BJ (cell line): ENCODE measurements at places on chromosomes 5 and 9.

GRCh38 chr5:43363445-43364152, 48.6 kb downstream of the CCL28 start:
- no peak for DNase-seq

- no peak for DNase-seq
Measured at GRCh38 chr5:128318691-128319090, 219.4 kb downstream of the FBN2 start.

GRCh38 chr9:92324889-92325268, 271 bp downstream of the NOL8 start:
- DNase-seq = no peak

DNA sequence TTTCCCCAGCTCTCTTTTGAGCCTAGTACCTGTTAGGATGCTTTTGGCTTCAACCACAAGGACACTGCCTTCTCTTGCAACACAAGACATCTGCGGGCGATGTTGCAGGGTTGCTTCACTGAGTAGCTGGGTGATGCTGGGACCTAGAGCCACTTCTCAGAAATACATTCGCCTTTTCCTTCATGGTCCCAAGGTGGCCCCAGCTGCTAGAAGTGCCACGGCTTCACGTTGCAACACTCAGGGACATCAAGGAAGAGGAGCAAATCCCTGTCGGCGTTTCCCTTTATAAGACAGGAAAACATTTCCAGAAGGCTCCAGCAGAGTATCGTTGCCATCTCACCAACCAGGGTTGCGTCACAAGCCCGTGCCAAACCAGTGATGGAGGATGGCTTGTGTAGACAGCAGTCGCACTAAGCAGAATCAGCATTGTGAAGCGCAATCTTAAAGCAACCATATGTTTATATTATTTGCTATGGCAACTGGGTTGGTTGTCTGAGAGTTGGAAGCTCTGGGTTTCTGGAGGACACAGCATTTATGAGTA, 62.7 kb downstream of the ANKRD33B start:
- DNase-seq = no peak

GRCh38 chr9:81468084-81468595, 221.2 kb downstream of the TLE1 start:
- no peak for DNase-seq

GRCh38 chr5:138844125-138844461, 31.0 kb downstream of the LRRTM2 start:
- no peak for DNase-seq

- DNase-seq = no peak
Measured at GRCh38 chr9:27924502-27924901, 351.2 kb upstream of the C9orf72 start.

DNA sequence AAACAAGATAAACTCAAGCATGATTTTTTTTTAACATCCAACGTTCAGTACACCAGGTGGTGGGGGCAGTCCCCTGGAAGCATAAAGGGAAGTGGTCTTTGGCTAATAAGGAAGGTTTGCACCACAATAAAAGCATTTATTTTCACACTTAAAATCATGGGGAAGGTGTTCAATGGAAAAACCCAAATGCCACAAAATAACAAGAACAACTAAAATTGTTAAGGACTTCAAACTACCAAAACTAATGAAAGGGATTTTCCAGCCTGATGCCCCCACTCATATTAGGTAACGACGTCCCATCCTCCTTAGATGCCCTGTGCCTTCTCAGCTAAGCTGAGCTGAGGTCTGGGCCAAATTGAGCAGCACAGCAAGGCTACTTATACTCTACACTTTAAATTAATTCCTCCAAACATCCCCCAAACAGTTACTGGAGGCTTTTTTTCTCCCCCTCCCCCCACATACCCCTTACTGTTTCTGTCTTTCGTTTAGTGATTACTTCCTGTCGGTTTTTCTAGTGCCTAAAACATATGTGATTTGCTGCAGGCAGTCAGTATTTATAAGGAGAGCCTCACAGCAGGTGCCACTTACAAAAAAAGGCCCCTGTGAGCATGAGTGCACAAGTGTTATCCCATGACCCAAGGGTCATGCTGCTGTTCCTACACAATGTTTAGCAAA, 259.7 kb upstream of the ZNF608 start:
- DNase-seq = no peak

GRCh38 chr5:178149199-178149932, 4.3 kb downstream of the NHP2 start:
- no peak for DNase-seq

DNA sequence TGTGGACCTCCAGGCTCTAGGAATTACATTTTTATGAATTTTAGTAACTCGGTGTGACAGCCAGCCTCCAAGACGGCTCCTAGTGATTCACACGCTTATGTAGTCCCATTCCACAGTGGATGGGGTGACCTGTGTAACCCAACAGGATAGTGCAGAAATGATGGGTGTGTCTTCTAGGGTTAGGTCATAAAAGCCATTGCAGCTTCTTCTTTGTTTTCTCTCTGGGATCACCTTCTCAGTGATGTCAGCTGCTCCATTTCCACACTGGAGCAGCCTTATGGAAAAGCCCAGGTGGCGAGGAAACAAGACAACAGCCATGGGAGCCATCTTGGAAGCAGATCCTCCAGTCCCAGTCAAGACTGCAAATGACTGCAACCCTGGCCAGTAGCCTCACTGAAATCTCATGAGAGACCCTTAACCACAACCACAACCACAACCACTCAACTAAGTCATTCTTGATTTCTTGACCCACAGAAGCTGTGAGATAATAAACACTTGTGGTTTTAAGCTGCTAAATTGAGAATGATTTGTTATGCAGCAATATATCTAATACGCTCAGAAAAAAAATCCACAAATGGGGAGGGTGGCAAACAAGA, 5.1 kb upstream of the GNPDA1 start:
- DNase-seq = no peak

DNA sequence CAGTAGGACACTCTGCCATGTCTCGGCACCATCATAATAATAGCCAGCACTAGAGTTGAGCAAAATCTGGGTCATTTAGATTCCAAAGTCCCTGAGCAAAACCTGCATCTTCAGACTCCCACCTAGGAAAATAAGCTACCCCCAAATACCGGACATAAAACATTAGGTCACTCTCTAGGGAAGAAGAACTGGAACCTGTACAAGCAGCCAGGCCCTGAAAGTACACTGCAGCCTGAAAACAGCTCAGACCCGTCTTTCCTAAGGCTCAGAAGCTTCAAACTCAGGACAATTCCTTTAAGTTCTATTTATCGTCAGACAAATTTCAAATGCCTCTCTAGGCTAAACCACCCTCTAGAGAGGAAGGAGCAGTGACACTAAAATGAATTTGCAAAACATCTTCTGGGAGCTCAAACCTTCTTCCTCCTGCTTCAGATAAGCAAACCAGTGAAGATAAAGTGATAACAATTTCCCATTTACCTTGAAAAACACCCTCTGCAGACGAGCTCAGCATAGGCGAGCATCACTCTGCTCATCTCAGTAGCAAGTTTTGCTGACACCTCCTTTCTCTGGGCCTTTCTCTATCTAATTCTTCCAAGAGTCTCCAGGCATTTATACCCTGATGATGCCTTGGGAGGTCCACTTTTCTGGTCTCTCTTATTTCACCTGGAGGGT, 34.0 kb downstream of the ADAM19 start:
- no peak for DNase-seq

DNA sequence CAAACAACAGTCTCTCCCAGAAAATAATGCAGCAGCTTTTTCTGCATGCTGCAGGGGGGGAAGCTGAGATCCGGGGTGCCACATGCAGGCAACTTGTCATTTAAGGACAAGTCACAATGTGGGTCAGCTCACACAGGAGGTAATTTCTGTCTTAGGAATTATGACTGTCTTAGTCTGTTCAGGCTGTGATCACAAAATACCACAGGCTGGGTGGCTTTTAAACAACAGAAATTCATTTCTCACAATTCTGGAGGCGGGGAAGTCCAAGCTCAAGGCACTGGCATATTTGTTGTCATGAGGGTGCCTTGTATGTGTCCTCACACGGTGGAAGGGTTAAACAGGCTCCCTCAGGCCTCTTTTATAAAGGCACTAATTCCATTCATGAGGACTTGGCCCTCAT, 127.7 kb downstream of the DIRAS2 start:
- no peak for DNase-seq

DNA sequence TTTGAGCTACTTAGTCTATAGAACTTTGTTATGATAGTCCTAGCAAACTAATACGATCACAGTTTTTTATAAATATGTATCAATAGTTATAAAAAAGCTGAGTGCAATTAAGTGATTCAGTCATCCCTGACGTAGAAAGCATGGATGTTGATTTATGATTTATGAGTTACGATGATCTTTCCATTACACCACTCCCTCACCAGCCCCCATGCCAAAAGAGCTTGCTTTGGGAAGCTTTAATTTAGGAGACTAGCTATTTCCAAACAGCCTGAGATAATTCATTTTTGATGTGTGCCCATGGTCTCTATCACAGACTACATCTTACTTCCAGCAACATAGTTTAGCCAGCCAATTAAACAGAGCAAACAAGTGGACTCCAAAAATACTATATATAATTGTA, 256.8 kb downstream of the GABRG2 start:
- DNase-seq = no peak

DNA sequence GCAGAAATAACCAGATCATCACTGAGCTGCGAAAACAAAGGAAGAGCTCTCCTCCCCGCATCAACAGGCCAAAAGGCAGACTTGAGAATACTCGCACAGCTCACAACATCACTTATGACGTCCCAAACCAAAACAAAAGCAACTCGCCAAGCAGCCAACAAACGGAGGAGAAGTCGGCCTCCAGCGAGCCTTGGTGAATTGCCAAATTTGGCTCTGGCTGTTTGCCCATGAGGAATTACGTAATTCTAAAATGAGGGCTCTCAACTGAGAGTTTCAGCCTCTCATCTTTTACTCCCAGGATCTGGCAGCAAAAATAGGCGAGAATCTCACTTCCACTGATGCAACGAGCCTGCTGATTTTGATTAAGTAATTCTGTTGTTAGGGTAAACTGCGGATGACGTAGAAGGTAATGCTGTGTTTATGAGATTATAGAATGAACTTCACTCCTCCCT, 51.7 kb upstream of the SEMA6A start:
- no peak for DNase-seq

DNA sequence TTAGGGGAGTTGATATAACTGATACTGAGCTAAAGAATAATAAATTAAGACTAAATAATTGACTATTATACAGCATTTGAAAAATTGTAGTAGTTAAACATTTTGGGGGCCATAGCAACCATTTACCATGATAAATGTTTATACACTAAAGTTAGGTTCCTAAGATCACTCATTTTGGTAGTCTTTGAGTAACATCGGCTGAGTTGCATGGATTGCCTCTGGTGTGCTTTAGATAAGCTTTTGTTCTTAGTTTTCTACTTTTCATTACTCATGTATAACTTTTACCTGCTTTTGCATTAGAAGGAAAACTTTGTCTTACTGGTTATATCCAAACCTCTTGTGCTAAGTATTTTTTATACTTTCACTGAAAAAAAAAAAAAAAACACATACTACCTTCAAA, 101.2 kb downstream of the SLC44A1 start:
- DNase-seq = no peak

DNA sequence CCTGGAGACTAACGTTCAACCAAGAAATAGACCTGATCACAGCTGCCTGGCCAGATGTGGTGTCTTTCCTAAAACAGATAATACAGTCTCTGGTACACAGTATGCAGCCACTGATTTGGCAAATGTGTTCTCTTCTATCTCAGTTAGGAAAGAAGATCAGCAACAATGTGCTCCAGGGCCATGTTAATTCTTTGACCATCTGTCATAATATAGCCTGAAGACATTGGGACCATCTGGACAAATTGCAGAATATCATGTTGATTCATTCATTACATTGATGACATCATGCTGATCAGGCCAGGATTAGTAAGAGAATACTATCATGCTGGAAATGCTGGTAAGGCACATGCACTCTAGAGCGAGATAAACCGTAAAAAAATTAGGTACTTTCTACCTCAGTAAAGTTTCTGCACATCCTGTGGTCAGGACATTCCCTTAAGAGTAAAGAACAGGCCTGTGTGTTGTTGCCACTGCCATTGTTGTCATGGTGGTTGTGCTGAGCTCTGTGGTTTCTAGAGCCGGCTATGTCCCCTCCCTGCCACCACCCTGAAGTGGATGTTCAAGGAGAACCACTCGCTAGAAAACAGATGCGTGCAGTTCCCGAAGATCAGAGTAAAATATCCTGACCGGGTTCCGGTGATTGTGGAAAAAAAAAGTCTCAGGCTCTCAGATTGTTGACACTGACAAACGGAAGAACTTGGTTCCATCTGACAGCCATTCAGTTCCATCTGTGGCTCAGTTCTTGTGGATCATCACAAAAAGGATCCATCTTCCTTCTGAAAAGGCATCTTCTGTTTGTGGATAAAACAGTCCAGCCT, 6.4 kb upstream of the JMY start:
- DNase-seq = peak; percentile 75

GRCh38 chr5:162657076-162657475, 589.5 kb downstream of the GABRG2 start:
- no peak for DNase-seq

- DNase-seq = no peak
Measured at GRCh38 chr5:149762958-149763630, 33.0 kb downstream of the PPARGC1B start.

- no peak for DNase-seq
Measured at GRCh38 chr9:69173891-69174615, at the start of gene TJP2. TSS of gene TJP2 (plus strand) at chr9:69174277. CDS start at chr9:69174373, 96 bp downstream.

DNA sequence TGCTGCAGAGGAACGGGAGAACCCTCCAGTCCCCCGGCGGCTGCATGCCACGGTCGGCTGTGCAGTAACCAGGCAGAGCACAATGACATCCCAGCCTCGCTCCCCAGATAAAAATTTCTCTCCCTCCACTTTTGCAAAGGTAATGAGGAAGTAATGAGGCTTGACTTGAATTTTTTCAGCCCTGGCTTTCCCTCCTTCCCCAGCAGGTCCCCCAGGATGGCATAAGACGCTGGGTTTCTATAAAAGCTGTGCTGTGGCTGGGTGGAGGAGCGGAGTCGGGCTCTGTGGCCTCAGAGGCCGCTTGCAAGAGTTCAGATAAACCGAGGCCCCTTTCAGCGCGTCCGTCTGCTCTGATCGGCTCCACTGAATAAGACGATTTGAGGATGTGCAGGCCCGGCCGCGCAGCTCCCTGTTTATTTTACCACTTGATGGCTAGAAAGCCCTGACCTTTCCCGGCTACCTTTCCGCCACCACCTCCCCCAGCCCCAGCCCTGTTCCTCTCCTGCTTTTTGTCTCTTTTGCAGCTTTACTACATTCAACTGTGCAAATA, 351.9 kb upstream of the IRX2 start:
- DNase-seq = no peak

GRCh38 chr9:106689089-106689488, 173.9 kb upstream of the ZNF462 start:
- no peak for DNase-seq

DNA sequence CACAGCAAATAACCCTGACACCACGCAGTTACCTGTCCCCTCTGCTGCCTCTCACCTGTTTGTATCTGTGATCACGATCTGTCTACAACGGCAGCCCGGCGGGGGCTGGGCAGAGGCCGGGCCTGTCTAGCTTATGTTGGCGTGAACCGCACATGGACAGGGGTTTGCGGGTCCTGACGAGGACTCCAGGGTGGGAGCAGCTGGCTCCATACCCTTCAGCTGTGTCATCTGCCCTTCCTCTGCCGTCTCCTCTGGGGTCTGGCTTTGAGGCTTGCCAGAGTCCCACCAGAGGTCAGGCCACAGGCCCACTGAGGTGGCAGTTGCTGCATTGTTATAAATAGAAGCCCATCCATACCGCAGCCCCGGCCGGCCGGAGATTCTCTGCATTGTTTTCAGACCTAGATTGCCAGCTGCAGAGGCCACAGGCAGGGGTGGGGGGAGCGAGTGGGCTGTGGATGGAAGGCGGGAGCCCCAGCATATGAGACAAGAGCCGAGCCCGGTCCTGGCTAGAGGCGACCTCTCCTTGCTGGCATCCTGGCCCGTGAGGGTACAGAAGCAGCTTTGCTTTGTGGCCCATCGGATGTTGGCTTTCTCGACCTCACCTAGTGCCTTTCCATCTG, 37.8 kb downstream of the FAM78A start:
- no peak for DNase-seq
